Temporal lobe (tissue), 4 donors: ENCODE measurements at places on chromosomes 13 and 19. TPM values are rescaled to one million over a fixed set of nuclear protein-coding genes. Genes with fewer than 3 reads are reported as not detected.

The FFAR1 gene
- not detected for total RNA-seq

The ATP1A3 gene
- total RNA-seq: 200 TPM

The PLK5 gene
- 0.74 TPM for total RNA-seq

The TMEM86B gene
- total RNA-seq: 0.98 TPM

The NCR1 gene
- not detected for total RNA-seq

The PABPC3 gene
- total RNA-seq: 0.25 TPM
